Stimulated activated CD8-positive, alpha-beta memory T cell treated with anti-CD3 and anti-CD28 coated beads, Interleukin-15, amount 100 ng/mL, for 4 hours (primary cell): ENCODE measurements at places on chromosomes 4 and X.

- DNase-seq: no peak
Measured at GRCh38 chrX:53481093-53481492, 46.9 kb upstream of the HSD17B10 start.

GRCh38 chrX:47645530-47645929 lies 4.8 kb downstream of the ELK1 start:
- no peak for DNase-seq

GRCh38 chr4:80471756-80472155 lies 136.2 kb downstream of the CFAP299 start:
- DNase-seq: no peak

DNA sequence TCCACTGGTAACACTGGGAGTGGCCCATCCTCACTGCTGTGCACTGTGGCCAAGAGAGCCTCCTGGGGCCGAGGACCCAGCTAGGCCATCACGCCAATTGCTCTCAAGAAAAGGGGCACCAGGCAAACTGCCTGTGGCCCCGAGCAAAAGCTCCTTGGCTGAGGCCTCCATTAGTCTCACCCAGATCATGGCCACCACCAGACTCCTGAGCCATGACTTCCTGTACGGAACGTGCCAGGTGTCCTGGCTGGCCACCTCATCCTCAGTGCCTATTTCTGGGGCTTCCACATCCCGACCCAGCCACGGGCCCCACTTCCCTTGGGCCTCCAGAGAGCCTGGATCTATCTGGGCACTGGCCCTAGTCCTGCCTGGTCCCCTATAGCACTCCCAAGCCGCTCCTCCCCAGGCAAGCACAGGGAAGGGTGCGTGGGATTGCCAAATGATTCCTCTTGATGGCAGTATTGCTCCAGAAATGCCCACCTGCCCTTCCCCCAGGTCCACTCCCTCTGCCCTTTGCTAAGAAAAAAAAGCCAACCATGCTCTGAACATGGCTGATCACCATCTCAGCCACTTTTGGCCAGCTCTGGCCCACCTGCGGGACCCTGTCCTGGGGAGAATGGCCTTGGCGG lies 212.6 kb upstream of the AGTR2 start:
- no peak for DNase-seq

- DNase-seq: no peak
Measured at GRCh38 chrX:136806891-136807410, 26.2 kb upstream of the ARHGEF6 start.

DNA sequence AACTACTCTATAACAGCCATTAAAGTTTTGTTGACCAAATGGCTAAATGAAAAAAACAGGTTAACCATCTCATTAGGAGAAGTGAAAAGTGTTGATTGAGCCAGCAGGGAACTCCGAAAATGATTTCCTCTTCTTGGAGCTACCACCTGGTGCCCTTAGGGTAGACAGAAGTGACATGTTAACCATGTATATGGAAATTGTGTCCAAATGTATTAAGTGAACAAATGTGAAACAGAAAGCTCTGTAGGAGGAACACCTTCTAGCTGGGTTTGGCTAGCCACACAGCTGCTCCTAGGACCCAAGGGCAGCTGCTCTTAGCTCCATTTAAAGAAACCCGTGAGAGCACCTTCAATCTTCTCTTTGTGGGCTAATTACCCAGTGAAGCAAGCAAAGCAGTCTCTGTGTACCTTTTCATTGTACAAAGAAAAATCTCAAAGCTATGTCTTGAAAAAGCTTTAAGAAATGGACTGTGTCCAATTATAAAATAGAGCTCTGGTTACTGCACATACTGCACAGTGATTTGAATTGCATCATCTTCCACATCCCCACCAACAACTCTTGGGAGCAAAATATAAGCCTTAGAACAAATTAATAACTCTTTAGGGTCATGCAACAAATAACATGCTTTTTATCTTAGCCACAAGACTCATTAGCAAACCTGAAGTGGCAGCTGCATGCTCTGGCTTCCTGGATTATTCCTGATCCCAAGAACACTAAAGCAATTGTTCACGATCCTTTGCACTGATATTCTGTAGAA lies 59.2 kb upstream of the PARM1 start:
- DNase-seq: no peak

- DNase-seq: no peak
Measured at GRCh38 chrX:12946838-12947544, 27.9 kb upstream of the TMSB4X start.

- DNase-seq: no peak
Measured at GRCh38 chr4:113053883-113054282, 4.4 kb downstream of the ANK2 start.

GRCh38 chrX:140983730-140984129 lies 18.7 kb upstream of the SPANXB1 start:
- no peak for DNase-seq

GRCh38 chr4:45679411-45679810 lies 444.4 kb downstream of the GABRG1 start:
- DNase-seq: no peak

- no peak for DNase-seq
Measured at GRCh38 chrX:107610667-107611066, 17.6 kb upstream of the PRPS1 start.

DNA sequence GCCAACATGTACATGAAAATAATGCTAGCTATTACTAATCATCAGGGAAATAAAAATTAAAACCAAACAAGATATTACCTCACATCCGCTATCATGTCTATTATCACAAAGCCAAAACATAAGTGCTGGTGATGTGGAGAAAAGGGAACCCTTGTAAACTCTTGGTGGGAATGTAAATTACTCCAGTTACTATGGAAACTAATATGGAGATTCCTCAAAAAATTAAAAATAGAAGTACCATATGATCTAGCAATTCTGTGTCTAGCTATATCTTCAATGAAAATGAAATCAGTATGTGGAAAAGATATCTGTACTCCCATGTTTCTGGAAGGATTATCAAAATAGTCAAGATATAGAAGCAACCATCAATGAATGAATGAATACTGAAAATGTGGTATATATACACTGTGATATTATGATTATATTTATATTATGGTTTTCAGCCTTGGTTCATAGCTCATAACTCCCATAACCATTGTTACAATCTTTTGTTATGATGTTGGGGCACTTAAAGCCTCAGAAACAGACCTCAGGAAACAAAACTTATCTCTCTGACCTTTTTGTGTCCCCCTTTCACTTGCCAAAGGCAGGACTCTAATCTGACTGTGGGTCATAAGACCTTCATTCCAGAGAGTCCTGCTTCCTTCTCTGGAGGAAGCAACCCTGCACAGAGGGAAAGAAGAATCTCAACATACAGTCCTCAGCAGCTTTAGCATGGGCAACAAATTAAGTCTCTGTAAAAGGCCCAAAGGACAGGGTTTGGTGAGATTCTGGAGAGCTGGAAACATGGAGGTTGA lies 933.2 kb downstream of the ADGRL3 start:
- no peak for DNase-seq

DNA sequence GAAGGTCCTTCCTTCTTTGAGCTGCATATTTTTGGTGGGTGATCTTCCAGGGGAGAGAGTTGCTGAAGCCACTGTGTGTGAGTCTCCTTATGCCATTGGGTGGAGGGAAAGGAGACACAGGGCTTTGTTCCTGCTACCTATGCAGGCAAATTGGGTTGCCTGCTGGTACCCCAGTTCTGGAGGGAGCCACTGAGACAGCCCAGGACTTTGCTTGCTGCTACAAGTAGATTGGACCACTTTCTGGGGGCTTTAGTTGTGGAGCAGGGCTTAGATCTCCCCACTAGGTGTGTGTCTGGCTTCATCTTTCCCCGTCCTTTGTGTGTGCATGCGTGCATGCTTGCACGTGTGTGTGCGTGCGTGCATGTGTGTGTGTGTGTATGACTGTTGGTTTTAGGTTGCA lies 10.0 kb downstream of the CITED1 start:
- no peak for DNase-seq

DNA sequence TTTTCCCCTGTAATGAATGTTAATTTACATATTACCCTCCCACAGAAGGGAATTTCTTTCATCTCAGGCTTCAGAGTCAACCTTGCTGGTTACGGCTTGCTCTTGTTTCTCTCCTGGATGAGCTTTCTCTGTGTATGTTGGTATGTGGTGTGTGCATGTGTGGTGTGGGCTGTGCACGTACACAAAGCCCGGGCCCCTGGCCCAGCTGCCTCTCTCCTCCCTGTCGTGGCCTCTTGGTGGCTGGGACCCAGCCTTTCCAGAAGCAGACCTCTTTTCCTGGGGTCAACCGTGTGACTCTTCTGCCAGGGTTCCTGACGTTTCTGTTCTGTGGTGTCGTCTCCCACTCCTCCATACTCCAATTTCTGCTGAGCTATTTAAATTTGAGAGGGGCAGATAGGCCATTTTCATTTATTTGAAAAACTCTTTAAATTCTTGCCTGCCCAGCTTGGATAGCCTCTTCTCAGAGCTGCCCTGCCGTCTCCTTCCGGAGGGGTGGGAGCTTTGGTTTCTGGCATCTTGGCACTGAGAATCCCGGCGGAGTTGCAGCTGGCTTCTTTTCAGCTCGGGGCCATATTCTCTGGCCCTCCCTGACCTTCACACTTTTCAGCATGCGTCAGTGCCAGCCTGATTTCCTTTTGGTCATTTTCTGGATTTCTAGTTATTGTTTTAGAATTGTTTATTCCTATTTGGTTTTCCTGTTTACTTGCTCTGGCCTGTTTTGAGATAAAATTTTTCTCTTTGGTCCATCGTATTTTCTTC lies 25.1 kb downstream of the FHDC1 start:
- no peak for DNase-seq

DNA sequence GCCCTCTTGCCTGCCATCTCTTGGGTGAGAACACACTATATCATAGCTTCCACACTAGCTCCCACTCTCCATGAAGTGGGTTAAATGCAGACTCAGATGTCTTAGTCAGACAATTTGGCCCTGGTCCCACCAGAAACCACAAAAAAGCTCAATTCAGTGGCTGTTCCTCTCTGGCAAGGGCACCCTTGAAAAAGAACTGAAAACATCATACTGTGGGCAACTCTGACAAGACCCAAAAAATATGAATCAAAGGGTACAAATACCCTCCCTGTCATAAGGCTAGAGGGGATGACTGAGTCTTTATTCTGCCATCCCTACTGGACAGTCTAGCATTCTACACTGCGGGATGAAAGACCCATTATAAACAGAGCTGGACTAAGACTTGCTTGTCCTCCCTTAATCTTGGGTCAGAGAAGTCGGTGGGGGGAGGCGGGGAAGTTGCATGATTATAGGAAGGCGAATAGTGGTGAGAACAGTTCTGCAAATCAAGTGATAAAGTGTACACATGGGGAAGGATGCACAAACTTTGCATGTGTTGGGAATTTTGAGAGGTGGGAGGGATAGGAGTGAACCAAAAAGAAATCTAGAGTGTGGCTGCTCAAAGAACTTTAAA lies 172.1 kb downstream of the OPHN1 start:
- no peak for DNase-seq

DNA sequence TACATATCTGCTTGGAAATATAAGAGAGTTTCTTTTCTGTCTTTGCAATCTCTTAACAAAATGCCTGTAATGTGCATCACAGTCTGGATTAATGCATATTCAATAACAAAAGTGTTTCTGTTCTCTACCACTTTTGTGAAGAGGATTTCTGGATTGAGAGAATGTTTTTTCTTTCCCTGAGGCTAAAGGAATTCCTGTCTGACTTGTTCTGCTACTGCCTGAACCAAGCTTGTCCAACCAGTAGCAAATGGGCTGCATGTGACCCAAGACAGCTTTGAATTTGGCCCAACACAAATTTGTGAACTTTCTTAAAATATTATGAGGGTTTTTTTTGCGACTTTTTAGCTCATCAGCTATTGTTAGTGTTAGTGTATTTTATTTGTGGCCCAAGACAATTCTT lies 1133.9 kb downstream of the SH3BGRL start:
- DNase-seq: no peak

DNA sequence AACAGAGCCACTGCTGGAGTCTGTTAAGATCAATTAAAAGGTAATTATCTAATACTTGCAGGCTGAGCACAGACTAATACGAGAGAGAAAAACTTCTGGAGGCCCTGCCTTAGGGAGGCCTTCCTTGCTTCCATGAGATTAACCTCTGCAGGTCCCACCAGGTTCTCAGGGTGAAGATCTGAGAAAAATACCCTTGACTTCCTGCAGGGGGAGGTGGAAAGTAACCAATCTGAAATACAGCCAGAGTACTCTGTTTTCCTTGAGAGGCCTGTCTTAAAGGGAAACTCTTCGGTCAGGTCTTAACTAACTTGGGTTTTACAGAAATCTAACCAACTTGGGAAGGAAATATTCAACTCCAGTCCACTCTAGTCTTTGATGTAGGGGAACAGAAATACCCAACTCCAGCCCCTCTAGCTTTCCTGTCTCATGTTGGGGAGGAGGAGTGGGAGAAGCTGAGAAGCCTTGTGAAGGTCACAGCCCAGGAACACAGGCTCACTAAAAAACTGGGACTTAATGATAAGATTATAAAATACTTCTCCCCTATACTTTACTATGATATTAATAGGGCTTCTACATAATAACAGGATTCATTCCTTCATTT lies 77.1 kb downstream of the TBCK start:
- no peak for DNase-seq

DNA sequence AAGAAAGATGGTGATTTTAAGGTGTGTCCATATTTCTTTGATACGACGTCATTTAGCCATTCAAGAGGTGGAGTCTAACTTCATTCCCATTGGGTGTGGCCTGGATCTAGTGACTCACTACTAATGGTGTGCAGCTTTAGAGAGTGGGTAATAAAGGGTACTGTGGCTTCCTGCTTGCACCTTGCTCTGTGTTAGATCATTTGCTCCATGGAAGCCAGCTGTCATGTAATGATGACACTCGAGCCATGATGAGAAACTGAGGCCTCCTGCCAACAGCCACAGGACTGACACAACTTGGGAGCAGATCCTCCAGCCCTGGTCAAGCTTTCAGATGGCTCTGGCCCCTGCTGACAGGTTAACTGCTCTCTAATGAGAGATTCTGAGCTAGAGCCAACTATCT lies 82.0 kb downstream of the UNC5C start:
- DNase-seq: no peak

- no peak for DNase-seq
Measured at GRCh38 chrX:45889471-45889870, 655.8 kb downstream of the ZNF674 start.

DNA sequence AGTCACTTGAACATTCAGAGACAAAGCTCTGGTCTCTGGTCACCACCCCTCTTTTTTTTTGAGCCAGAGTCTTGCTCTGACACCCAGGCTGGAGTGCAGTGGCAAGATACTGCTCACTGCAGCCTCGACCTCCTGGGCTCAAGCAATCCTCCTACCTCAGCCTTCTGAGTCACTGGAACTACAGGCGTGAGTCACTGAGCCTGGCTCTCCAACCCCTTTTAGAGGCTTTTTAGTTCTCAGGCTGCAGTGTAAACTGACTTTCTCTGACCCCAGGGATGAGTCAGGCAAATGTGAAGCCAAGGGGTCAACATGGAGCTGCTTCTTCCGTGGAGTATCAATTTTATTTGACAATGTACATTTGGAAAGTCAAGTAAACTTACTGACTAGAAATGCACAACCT lies 229.2 kb downstream of the PTTG2 start:
- no peak for DNase-seq

- no peak for DNase-seq
Measured at GRCh38 chr4:153156263-153156662, 48.0 kb upstream of the TRIM2 start.
